ENCODE measurements at places on chromosomes 3 and 15.

GRCh38 chr3:14761121-14761672 is 57.6 kb upstream of the FGD5 start:
- no peaks in the 10 kb centered on the region for H3K36me3 ChIP-seq
- no peaks in the 10 kb centered on the region for H3K27me3 ChIP-seq
- no peaks in the 10 kb centered on the region for H3K4me1 ChIP-seq

DNA sequence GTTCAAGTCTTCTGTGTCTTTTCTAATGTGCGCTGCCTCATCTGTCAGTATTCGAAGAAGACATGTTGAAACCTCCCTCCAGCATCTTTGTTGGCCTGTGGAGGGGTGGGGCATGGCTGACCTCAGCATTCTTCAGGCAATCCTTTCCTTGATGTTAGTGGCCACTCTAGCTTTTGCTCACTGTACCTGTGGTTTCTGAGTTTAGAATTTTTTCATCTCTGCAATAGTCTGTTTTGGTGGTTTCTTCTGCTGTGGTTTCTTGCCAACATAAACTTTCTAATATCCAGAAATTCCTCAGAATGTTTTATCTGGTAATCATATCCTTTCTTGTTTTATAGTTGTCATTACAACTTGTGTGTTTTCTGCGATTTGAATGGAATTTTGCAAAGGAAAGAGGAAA is 251.3 kb upstream of the NR2E3 start:
- H3K27me3 ChIP-seq: no peaks in the 10 kb centered on the region
- no peak overlapping the region for H3K4me3 ChIP-seq
- DNase-seq: no peak
- H3K36me3 ChIP-seq: no peaks in the 10 kb centered on the region

DNA sequence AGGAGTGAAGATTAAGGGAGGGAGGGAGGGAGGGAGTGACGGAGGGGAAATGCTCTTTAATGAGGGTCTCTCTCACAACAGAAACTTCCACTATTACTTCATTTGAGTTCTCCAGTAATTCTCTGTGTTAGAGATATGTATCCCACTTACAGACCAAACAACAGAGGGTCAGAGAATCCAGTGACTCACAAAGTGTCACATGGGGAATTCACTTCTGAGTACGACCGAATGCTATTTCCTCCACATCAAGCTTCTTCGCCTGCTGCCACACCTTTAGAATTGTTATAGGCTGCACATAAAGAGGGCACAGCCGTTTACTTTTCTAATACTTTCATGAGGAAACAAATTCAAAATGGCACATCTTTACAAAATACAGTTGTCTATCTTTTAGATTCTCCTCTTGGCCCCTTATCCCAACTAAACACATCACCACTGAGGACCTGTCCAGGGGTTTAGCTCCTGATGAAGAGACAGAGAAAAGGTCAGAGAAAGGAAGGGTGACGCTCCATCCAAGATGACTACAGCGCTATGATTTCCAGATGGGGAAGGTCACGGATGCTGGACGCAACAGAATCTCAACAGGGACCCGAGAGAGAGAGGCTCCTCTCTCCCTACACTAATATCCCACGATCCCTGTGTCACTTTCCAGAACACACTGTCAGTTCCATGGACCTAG is 119.0 kb downstream of the XXYLT1 start:
- no peak overlapping the region for H3K27ac ChIP-seq
- no peaks in the 10 kb centered on the region for H3K36me3 ChIP-seq
- no peaks in the 10 kb centered on the region for H3K27me3 ChIP-seq

DNA sequence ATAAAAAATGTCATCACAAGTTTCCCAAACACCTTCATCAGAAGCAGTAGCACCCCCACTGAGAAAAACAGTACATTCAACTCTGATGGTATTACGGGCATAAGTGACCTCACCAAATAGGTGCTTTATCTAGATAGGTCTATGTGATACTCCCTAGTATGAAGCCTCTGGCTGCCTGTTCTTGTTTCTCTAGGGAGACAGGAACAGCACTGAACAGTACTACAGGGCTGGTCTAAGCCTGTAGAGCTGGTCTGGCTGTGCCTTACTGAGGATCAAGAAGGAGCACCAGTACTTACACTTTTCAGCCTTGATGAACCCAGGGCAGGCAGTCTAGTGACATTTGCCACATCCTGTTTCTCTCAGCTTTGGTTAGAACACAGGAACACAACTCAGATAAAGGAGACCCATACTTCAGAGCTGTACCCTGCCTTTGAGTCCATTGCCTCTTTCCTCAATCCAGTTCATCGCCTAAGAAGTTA is 35.9 kb downstream of the OXNAD1 start:
- peaks cover 5% of the 10 kb centered on the region for H3K36me3 ChIP-seq
- no peak overlapping the region for H3K4me3 ChIP-seq
- H3K27me3 ChIP-seq: no peaks in the 10 kb centered on the region
- no peak for DNase-seq
- H3K4me1 ChIP-seq: no peaks in the 10 kb centered on the region
- H3K27ac ChIP-seq: no peak overlapping the region

DNA sequence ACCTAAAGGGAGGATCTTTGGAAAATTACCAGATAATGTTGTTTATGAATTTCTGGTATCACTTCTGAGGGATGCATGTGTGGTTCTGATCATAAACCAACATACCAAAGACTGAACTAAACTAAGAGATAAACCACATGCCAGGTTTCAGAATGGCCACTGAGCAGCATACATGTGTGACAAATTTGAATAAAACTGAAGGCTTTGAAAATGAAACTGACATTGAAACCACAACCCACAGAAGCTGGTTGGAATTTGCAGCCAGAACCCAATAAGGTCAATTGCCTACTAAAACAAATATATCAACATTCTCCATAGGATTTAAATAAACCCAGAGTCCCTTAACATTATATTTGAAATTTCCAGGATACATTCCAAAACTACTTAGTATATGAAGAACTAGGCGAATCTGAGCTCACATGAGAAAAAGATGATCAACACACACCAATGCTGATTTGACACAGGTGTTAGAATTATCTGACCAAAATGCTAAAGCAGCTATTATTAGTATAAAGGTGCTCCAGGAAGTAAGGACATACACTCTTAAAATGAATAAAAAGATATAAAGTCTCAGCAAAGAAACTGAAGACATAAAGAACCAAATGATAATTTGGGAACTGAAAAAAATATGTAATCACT is 125.0 kb downstream of the ZNF280D start:
- no peak overlapping the region for H3K27ac ChIP-seq
- H3K4me1 ChIP-seq: no peaks in the 10 kb centered on the region
- H3K36me3 ChIP-seq: no peaks in the 10 kb centered on the region
- no peak overlapping the region for H3K4me3 ChIP-seq

GRCh38 chr3:124907957-124908356 is 20.8 kb upstream of the ITGB5 start:
- H3K4me1 ChIP-seq: no peaks in the 10 kb centered on the region
- H3K27ac ChIP-seq: no peak overlapping the region
- no peak overlapping the region for H3K4me3 ChIP-seq
- H3K27me3 ChIP-seq: no peaks in the 10 kb centered on the region

GRCh38 chr3:64170270-64170669 is 55.0 kb downstream of the PRICKLE2 start:
- no peaks in the 10 kb centered on the region for H3K27me3 ChIP-seq
- no peaks in the 10 kb centered on the region for H3K4me1 ChIP-seq
- DNase-seq: no peak
- H3K27ac ChIP-seq: no peak overlapping the region
- no peak overlapping the region for H3K4me3 ChIP-seq

DNA sequence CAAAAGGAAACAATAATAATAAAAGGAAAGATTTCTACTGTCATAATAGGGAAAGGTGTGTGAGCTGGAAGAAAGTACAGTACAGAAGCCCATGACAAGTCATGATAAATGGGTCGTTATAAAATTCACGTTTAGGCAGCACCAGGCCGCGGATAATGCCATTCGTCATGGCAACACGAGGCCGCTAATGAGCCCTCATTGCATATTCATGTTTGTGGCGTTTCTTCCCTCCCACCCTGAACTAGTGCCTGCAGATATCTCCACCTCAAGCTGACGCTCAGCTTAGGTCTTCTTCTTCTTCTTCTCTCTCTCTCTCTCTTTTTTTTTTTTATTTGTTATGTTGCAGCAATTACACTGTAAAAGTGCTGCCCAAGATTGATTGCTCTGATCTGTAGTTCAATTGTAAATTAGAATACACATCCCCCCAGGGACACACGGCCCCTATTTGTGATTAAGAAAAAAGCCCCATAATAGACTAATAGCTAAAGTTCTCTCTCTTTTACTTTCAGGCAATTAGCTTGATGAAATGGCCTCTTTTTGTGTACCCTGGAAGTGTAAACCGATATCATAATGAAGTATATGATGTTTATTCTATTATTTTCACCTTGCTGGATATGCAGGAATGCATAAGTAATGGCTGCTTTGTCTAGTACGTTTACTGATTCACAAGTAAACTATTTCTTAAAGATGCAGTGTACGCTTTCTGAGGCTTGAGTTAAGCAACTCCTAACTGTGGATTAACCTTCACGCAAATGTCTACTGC is 61.9 kb upstream of the NR2F2 start:
- H3K36me3 ChIP-seq: peaks cover 15% of the 10 kb centered on the region
- no peak for DNase-seq
- H3K4me3 ChIP-seq: no peak overlapping the region

DNA sequence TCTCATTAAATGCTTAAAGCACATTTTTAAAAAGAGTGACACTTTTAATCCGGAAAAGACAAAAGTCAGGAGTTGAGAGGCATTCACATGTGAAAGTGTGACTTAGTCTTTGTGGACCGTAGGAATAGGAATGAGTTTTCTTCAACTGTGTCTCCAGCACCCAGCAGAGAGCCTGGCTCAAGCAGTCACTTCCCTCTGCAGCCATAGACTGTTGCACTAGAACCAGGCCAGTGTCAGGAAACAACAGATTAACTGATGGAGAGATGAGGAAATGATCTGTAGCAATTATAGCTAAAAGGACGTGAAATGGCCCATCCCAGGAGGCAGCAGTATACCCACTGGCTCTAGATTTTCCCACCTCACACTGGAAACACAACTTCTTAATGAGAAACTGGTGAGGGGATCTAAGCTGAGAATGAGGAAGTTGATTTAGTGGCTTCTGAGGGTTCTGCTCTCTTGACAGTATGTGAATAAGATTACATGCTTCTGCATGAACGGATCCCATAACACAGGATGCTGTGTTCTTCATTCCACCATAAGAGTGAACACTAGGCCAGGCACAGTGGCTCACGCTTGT is 19.8 kb downstream of the CFAP92 start:
- no peak overlapping the region for H3K27ac ChIP-seq
- H3K36me3 ChIP-seq: no peaks in the 10 kb centered on the region
- H3K4me3 ChIP-seq: no peak overlapping the region
- no peak for DNase-seq

- no peaks in the 10 kb centered on the region for H3K27me3 ChIP-seq
- no peaks in the 10 kb centered on the region for H3K36me3 ChIP-seq
- no peak overlapping the region for H3K4me3 ChIP-seq
- H3K4me1 ChIP-seq: no peaks in the 10 kb centered on the region
- DNase-seq: no peak
These were observed 104.3 kb upstream of the ICE2 start for GRCh38 chr15:60583194-60583593.

DNA sequence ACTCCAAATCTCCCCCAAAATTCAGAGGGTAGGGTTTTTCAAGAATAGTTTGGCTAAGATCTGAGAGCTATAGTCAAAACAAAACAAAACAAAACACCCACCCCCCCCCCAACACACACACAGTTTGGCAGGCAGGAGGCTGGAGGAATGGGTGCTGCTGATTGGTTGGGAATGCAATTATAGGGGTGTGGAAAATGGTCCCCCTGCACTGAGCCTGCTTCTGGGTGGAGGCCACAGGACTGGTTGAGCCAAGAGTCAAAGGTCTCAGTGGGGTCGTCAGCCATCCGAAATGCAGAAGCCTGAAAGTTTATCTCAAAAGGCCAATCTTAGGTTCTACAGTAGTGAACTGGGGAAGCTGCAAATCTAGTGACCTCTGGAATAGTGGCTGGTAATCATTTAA is 2.5 kb upstream of the HACD2 start:
- no peak overlapping the region for H3K4me3 ChIP-seq
- DNase-seq: no peak
- H3K27ac ChIP-seq: no peak overlapping the region

DNA sequence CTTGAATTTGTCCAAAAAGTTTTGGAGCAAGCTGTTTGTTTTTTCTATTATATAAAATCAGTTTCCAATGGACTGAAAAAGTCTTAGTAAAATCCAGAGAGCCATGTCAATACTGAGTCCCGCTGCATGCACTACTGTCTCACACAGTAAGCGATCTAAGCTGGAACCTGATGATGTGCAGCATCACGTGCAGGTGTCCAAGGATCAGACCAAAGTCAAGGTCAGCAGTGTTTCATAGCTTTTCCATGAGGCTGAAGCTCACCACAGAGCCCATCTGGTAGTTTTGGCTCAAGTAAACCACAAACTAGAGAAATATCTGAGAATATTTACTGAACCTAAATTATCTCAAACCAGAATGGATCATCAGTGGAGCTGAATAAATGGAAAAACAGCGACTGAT is 784.0 kb upstream of the SEMA6D start:
- H3K27ac ChIP-seq: no peak overlapping the region
- H3K4me1 ChIP-seq: no peaks in the 10 kb centered on the region
- no peak overlapping the region for H3K4me3 ChIP-seq
- no peak for DNase-seq
- no peaks in the 10 kb centered on the region for H3K27me3 ChIP-seq

- no peaks in the 10 kb centered on the region for H3K27me3 ChIP-seq
- no peak overlapping the region for H3K27ac ChIP-seq
These were observed 16.9 kb downstream of the CEP19 start for GRCh38 chr3:196694941-196695848.

DNA sequence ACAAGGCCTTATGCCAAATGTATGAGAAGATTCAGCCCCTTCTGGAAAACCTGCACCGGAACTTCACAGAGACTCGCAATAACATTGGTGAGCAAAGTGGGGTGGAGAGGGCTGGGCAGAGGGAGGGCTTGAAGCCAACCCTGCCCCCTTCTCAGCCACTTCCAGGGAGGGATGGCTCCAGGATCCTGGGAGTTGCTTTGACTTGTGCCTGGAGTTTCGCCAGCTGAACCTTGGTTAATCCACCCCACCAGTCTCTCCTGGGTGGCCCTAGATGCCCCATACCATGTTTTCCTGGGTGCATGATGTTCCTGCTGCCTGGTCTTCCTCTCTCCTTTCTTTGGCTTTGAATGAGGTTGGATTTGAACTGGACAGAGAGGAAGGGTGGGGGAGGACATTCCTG is 10.8 kb downstream of the TBC1D21 start:
- no peaks in the 10 kb centered on the region for H3K27me3 ChIP-seq
- H3K4me1 ChIP-seq: no peaks in the 10 kb centered on the region
- DNase-seq: no peak
- no peaks in the 10 kb centered on the region for H3K36me3 ChIP-seq
- H3K4me3 ChIP-seq: no peak overlapping the region
